T-cell (primary cell): ENCODE measurements at places on chromosomes 4 and X. TPM values are rescaled to one million over a fixed set of nuclear protein-coding genes. Genes with fewer than 3 reads are reported as not detected.

The CLDN34 gene
- not detected for total RNA-seq

The PTTG2 gene
- total RNA-seq, result 1.9 TPM

GRCh38 chr4:6337331-6337935 is 67.8 kb downstream of the WFS1 start:
- no peak for DNase-seq

The SLC26A1 gene
- total RNA-seq, result 0.16 TPM

GRCh38 chrX:112874175-112874574 is 33.5 kb upstream of the AMOT start:
- DNase-seq, result no peak

DNA sequence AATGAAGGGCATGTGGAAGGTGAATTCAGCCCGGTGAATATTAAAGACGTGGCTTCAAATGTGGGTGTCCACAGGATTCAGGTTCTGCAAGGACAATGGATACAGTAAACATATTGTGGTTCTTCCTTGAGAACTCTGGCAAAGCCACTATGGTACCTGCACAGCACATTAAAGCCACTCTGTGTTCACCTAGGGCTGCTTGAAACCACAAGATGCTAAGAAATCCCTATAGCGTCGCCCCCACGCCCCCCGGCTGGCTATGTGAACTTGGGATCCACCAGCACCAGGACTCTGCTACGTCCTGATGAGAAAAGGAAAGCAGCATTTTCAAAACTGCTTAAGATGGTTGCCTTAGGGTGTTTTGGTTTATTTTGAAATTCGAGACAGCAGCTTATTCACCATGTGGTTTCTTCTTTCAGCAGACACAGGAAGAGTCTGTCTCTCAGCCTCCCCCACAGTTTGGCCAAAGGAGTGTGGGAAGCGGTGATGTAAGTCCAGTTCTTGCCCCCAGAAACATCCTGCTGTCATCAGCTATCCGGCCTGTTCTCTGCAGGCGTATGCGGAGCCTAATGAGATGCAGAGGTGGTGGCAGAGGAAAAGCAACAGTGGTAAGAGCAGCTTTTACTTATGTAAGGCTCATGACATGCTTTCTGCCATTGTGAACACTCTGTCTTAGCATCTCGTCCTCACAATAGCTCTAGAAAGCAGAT is 111.5 kb downstream of the AFAP1 start:
- peak; percentile 25 for DNase-seq

GRCh38 chr4:151992332-151993154 is 231.7 kb upstream of the GATB start:
- no peak for DNase-seq

DNA sequence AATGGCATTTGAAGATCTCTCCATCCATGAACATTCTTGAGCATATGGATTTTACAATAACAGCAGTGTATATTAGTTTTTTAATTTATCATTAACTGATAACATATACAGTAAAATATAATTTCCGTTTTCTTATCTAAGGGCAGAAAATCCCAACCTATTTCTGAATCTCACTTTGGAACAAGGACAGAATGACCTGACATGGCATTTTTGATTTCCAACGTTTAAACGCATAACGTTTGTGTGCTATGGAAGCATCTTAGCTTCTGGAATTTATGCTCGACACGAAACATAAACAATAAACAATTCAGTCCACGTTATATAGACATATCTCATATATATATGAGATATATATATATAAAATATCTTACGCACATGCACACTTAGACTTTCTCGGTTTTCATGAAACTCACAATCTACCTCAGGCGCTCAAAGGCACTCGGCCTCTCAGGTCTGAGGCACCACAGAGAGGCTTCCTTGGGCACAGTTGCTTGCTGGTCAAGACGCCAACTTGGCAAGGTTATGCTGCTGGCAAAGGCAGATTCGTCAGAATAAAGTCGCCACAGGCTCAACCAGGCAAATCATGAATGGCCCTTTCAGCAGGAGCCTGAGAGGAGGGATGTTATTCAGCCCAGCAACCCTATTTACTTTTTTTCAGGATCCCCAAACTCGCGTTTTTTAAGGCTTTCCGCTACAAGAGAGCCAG is 1.0 kb upstream of the UGT8 start:
- DNase-seq, result no peak

- DNase-seq, result no peak
Measured at GRCh38 chr4:89681219-89681618, 155.7 kb downstream of the SNCA start.

GRCh38 chrX:132393992-132394391 is 94.8 kb downstream of the MBNL3 start:
- no peak for DNase-seq

DNA sequence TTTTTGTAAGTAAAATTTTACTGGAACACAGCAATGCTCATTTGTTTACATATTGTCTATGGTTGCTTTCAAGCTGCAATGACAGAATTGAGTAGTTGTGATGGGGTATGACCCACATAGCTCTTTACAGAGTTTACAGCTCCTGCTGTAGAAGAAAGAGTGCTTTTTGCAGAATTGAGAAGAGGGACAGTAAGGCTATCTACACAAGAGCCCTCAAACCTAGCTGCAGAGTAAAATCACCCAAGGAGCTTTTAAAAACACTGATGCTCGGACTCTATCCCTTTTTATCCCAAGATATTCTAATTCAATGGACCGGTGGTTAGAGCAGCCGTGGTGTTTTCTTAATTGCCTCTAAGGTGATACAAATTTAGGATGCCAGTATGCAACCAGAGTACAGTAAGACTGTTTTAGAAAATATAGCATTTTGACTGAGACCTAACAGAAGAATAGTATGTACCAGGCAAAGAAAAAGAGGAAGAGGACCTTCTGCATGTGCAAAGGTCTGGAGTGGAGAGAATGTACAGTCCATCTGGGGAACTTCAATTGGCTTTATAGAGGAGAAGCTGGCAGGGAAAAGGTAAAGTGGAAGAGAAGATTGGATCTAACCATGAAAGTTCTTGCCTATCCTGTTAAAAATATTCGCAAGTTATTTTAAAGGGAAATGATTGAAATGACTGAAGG is 663.6 kb upstream of the CPEB2 start:
- DNase-seq, result no peak

DNA sequence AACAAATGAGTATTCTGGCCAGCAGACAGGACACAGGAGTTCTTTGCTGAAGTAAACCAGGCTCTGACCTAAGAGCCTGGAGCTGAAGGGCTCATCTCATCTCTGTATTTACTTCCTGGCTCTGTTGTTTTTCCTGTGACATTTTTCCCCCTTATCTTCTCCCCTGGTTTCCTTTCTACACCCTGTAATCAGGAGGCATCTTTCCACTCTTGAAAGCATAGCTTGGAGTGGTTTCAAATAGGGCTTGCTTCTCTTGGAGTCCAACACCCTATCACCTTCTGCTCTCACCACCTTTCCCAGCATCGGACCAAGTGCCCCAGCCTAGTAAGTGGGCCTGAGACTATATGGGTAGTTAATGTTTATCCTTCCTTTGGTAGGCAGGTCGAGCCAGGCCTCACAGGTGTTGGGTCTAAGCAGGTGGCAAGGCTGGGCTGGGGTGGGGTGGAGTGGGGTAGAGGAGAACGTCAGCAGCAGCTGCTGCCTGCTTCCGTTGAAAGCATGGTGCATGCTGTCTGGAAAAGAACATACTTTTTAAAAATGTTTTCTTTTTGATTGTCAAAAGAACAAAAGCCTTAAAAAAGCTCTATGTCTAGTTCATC is 1.2 kb downstream of the DRP2 start:
- no peak for DNase-seq

The MAMLD1 gene
- 0.92 TPM for total RNA-seq

GRCh38 chrX:123818243-123818642 is 41.6 kb upstream of the XIAP start:
- no peak for DNase-seq

The TRPC5OS gene
- total RNA-seq, result 0.30 TPM

DNA sequence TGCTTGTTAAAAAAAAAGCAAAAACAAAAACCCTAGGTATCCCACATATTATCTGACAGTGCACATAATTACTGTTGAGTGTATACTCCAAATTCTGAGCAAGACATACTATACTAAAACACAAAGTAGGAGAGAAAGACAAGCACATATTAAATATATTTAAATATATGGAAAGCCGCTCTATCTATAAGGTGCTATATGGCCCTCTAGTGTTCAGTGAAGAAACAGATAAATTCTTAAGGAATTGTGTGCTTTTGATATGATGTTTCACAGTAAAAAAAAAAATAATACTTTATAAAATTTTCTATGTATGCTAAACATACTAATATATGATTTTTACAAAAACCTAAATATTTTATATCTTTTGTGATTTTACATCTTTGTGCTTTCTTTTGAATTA is 137.8 kb downstream of the FBXW7 start:
- no peak for DNase-seq
